Muscle of back (tissue), 13 donors: ENCODE measurements at places on chromosomes 1 and 21. TPM values are rescaled to one million over a fixed set of nuclear protein-coding genes. Genes with fewer than 3 reads are reported as not detected.

GRCh38 chr21:37670883-37671282 lies 245.4 kb downstream of the KCNJ6 start:
- peak; percentile 35 for DNase-seq

DNA sequence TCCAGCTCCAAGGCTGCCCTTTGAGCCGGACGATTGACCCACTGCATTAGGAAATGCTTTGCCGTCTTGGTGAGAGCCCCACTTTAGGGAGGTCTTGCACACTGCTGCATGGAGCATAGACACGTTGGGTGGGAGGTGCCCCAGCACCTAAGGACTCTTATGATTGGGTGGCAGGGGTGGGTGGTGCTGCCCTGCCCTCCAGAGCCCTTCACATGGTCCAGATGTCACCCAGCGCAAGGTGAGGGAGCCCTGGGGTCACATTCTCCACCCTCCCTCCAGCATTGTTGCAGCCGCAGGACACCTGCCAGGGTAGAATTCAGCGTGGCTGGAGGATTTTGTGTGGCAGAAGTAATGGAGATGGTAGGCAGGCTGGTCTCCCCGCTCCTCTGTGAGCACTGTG lies 137.4 kb upstream of the COL6A1 start:
- no peak for DNase-seq

- peak; percentile 80 for DNase-seq
These were observed 4.7 kb downstream of the LAX1 start for GRCh38 chr1:203769505-203770343.

- DNase-seq = no peak
These were observed 152.9 kb upstream of the EDN2 start for GRCh38 chr1:41637367-41637766.

DNA sequence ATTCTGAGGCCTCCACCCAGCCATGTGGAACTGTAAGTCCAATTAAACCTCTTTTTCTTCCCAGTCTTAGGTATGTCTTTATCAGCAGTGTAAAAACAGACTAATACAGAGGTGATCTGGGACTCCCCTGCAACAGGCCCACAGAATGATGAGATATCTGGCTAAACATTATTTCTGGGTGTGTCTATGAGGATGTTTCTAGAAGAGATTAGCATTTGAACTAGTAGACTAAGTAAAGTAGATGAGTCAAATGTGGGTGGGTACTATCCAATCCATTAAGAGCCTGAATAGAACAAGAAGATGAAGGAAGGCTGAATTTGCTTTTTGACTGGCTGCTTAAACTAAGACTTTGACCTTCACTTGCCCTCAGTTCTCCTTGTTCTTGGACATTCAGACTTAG lies 396.5 kb upstream of the LRRC7 start:
- no peak for DNase-seq

DNA sequence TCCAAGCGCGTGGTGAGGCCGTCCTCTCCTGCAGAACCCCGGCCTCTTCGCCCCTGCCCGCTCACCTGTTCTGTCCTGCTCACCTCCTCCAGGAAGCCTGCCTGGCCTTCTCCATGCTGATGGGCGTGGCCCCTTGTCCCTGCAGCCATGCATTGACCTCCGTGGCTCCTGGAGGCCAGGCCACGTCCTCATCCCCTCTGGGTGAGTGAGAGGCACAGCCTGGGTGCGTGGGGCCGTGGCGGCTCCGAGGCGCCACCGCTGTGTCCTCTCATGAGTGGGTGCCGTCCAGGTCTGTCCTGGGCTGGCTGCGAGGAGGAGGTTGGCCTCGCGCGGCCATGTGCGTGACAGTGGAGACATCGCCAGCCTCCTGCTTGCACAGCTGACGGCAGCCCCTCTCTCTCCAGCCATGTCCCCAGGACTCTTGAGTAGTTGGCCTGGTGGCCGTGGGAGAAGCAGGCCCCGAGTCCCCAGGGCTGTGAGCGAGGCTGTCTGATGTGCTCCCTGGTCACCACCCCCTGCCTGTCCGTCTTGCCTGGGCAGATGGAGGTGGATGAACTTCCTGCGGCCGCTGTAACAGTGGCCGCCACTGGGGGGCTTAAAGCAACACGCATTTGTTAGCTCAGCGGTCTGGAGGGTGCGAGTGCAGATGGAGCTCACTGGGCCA lies 58.1 kb downstream of the PRKCZ start:
- peak; percentile 65 for DNase-seq

GRCh38 chr1:34711485-34711884 lies 43.4 kb upstream of the GJB5 start:
- no peak for DNase-seq

- DNase-seq = no peak
These were observed 1.2 kb upstream of the WNT3A start for GRCh38 chr1:228005511-228006033.

DNA sequence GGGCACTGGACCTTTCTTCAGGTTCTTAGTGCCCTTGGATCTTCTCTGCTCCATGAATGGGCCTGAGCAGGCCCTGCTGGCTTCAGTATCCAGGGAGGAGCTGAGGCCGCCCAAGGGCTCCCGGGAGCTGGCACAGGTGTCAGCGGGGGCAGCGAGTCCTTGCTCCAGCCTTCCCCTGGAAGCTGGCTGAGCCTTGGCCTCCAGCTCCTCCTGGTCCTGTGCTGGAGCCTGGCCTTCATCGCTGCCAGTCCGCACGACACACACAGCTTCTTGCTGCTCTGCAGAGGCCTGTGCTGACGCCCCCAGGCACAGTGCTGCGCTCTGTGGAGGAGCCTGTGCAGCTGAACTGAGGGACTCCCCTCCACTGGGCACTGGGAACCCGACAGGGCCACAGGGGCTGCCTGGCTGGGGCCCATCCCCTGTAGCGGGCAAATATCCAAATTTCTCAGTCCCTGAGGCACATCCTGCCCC lies 1.7 kb downstream of the SPOCD1 start:
- no peak for DNase-seq

DNA sequence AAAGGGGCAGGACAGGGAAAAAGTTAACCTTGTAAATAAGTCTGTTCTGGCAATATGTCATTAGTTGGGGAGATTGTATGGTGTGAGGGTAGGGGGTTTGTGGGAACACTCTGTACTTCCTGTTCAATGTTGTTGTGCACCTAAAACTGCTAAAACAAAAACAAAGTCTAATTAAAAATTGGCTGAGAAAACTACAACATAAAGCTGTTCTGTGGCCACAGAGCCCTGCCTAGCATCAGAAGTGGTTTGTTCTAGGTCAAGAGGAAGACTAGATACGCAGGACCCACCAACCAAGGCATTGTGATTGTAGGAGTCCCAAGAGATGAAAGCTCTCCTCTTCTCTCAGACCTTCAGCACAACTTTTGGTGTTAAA lies 81.0 kb upstream of the LRRC8D start:
- no peak for DNase-seq

- no peak for DNase-seq
These were observed 2.7 kb downstream of the KIAA0319L start for GRCh38 chr1:35554266-35555211.

DNA sequence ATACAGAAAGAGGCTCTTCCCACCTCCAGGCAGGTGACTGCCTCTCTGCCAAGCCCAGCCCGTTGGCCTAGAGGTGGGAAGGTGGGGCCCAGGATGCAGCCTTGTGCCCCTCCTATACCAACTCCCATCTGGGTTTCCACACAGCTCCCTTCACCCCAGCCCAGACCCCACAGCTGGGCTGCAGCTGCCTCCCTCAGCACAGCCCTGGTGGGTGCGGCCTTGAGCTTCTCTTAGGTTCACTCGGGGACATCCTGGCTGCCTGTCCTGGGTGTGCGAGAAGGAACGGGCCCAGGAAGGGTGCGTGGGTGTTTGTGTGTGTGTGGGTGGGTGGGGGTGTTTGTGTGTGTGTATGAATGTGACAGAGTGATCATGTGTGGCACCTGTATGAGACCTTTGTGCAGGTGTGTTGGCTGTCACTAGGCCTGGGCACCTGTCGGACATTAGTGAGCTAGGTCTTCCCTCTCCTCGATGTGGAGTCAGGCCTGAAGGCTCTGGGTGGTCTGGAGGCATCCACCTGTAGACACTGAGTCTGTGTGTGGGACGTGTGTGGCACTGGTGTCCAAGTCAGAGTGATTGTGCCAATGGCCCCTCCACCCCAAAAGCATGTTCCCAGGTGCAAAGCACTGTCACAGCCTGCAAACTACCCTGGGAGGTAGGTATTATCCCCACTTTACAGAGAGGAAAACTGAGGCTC lies 30.7 kb downstream of the FOXO6 start:
- DNase-seq = peak; percentile 69

DNA sequence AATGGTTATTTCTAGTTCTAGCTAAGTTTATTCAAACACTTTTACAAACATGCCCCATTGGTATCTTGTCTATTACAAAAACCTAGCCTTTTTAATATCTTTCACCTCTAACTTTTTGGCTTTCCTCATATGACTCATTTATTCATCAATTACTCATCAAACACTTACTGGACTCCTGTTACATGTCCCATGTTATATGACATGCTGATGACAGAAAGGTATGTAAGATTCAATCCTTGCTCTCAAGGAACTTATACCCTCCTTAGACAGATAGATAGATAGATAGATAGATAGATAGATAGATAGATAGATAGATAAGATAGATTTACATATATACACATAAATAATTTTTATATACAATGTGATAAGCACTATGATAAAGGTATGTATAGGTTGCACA lies 33.9 kb upstream of the INSL5 start:
- DNase-seq = no peak

GRCh38 chr1:176994931-176995596 lies 169.4 kb downstream of the ASTN1 start:
- no peak for DNase-seq

GRCh38 chr1:28296401-28297261 lies 32.2 kb upstream of the MED18 start:
- DNase-seq = peak; percentile 34

GRCh38 chr1:228079601-228080263 lies 2.8 kb upstream of the ARF1 start:
- DNase-seq = no peak

DNA sequence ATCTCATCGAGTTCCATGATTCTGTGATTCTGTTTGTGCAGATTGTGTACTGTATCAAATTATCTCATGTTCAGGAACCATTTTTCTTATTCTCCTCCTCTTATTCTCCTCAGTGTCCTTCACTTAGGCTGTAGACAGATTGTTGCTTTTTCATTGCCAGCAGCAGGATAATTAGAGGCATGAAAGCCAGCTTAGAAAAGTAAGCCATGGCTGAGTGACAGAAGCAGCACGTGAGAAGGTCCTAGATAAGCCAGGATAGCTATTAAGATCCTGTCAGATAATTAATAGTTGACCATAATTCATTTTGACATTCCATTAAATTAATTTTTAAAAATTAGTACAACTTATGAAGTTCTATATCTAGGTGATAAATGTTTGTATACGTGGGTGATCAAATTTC lies 60.8 kb upstream of the PRKACB start:
- no peak for DNase-seq

DNA sequence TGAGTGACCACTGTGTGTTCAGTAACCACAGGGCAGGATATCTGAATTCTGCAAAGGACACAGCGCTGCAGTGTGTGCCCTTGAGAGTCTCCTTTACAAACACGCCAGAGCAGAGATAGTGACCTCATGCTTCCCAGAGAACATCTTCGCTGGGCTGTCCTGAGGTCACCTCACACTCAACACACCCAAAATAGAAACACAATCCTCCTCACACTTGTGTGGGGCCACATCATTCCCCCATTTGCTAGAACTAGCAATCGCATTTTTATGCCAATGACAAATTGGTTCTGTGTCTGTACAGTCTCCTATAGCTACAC lies 140.1 kb upstream of the NRIP1 start:
- DNase-seq = no peak

DNA sequence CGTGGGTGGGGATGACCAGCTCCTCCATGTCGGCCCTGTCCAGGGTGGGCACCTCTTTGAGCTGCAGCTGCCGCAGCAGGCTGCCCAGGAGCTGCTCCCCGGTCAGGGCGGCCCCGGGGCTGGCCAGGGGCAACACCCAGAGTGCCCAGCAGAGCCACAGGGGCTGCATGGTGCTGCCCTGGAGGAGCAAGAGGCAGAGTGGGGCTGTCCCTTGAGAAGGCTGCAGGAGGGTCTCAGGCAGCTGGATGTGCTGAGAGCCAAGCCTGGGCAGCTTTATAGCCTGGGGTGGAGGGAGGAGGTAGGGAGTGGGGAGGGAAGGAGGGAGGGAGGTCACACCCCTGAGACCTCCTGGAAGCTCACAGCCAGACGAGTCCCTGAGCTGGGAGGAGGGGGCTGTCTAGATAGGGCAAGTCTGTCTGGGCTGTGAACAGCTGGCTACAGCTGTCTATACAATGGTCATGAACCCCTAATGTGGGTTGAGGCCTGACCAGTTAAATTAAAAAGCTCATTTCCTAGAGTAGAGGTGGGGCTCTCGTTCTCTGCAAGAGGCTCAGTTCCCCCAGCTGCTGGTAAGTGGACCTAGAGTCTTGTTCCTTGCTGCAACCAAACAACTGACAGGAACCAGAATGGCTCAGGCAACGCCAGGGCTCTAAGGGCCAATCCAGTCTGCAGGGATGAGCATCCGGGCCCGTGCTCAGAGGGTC lies at the start of gene LEFTY1:
LEFTY1 (minus strand) TSS at position 249 of the 704 bp plus-strand sequence; CDS start at position 169, 80 bp downstream.
- DNase-seq = no peak

ANGPTL3 gene
- polyA plus RNA-seq = 0.12 TPM

CR1L gene
- 0.67 TPM for polyA plus RNA-seq

OR11L1 gene
- not detected for polyA plus RNA-seq

CD5L gene
- polyA plus RNA-seq = not detected

CFHR4 gene
- not detected for polyA plus RNA-seq

SH2D1B gene
- 0.42 TPM for polyA plus RNA-seq

OR6K3 gene
- not detected for polyA plus RNA-seq

CHI3L2 gene
- not detected for polyA plus RNA-seq

P3R3URF gene
- polyA plus RNA-seq = not detected
